ENCODE measurements at places on chromosomes 2 and 18.

DNA sequence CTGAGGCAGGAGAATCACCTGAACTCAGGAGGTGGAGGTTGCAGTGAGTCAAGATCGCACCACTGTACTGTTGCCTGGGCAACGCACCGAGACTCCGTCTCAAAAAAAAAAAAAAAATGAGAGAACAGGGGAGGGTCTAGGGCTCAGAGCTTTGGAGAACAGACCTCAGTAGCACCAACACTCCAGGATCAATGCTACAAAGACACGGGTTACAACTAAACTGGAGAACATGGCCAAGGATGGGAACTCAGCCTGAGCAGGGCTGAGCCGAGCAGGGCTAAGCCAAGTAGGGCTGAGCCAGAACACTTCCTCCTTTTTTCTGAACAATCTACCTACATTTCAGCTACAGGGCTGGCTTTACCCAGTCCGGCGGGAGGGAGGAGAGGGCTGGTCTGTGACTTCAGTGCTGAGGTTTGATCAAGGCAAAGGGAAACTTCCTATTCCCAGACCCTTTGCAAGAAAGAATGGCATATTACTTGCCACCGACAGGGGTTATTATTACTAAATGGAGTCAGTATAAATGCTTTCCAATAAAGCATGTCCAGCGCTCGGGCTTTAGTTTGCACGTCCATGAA is 2.9 kb upstream of the CASP8 start:
- DNase-seq, result no peak

- peak; percentile 89 for DNase-seq
These were observed at the start of gene SPTBN1 for GRCh38 chr2:54455563-54456361. Gene SPTBN1, plus strand, starts transcription at chr2:54456327. Its CDS starts 70,092 bp downstream, at chr2:54526419.

GRCh38 chr2:207416111-207416510 is 113.7 kb upstream of the CREB1 start:
- DNase-seq, result no peak

GRCh38 chr2:172113617-172114016 is 10.9 kb upstream of the DLX2 start:
- DNase-seq, result peak; percentile 55

GRCh38 chr18:35247412-35248249 is 6.8 kb downstream of the ZNF397 start:
- DNase-seq, result no peak

- DNase-seq, result no peak
These were observed 32.3 kb upstream of the NEB start for GRCh38 chr2:151766437-151767153.

- DNase-seq, result no peak
These were observed 62.5 kb downstream of the RHOB start for GRCh38 chr2:20509301-20509769.

DNA sequence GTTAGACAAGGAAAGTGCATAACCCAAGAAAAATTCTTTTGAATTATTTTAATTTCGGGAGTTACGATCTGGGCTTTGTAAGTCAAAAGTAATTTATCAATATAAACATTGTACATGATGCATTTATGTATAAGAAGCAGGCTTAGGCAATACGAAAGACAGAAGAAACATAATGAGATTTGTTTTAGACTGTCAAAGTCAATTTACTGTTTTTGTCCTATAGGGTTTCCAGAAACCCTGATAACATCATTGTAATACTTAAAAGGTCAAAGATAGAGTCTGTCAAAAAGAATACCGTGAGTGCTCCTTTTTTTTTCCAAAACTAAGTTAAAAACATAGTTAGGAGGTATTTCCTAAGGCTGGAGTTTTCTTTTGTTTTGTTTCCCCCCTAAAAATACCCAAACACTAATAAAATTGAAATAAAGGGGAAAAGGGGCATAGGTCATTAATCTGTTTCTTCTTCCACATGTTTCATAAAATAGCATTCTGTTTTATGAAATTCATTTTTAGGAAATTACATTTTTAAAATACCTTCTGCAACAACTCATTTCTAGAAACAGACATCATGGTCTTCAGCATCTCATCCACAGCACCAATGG is 16.1 kb downstream of the C1D start:
- DNase-seq, result no peak

DNA sequence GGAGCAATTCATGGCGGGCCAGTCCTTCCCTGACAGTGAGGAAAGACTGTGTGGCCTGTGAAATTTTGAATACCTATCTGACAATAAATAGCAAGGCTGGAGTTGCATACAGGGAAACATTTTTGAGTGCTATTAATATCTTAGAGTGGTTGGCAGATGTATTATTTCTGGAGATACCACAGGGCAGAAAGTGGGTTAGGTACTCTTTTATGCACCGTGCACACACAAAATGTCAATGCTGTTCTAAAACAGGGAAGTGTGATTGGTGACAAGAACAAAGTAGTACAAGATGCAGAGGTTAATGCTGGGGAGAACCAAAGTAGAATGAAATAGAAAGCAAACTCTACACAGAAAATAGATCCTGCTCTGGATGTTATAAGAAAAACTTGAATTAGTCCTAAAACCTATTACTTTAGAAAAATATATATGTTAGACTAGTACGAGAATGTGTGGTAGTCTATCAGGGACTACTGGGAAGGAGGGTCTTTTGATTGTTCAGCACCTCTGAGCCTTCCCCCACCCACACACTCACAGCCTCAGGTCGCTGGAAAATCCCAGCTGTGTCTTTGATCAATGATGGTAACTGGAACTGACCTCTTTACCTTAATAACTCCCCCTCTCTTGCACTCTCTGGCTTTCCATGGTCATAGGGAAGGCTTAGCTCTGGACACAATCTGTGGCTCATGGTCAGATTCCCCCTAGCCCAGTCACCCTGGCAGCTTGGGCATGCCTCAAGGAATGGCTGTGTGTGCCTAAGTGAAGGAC is 58.2 kb downstream of the SERPINB8 start:
- DNase-seq, result no peak

DNA sequence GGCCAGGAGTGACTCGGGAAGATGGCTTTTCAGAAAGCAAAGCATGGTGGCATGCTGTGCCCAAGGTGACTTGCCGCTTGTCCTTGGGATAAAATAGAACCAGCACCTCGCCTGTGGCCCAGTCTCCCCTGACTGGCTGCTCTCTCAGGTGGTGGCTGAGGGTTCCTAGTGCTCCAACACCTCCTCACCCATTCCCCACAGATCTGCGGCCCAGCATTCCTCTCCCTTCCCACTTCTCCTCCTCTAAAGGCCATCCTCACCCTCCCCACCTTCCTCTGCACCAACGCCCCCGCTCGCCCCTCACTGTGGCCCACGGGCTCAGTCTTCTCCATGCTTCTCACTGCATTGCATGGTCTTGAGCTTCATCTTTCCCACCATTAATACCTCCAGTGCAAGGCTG is 132.4 kb downstream of the PXDN start:
- no peak for DNase-seq

DNA sequence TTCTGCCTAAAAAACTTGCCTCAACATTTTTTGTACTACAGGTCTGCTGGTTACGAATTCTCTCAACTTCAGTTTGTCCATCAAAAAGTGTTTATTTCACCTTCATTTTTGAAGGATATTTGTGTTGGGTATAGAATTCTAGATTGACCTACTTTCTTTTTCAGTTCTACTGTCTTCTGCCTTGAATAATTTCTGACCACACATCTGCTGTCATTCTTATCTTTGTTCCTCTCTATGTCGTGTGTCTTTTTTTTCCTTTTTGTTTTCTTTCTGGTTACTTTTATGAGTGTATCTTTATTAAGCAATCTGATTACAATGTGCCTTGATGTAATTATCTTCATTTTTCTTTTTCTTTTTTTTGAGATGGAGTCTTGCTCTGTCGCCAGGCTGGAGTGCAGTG is 25.3 kb downstream of the ADCY3 start:
- no peak for DNase-seq

GRCh38 chr2:44974064-44974715 is 32.7 kb downstream of the SIX3 start:
- peak; percentile 75 for DNase-seq

DNA sequence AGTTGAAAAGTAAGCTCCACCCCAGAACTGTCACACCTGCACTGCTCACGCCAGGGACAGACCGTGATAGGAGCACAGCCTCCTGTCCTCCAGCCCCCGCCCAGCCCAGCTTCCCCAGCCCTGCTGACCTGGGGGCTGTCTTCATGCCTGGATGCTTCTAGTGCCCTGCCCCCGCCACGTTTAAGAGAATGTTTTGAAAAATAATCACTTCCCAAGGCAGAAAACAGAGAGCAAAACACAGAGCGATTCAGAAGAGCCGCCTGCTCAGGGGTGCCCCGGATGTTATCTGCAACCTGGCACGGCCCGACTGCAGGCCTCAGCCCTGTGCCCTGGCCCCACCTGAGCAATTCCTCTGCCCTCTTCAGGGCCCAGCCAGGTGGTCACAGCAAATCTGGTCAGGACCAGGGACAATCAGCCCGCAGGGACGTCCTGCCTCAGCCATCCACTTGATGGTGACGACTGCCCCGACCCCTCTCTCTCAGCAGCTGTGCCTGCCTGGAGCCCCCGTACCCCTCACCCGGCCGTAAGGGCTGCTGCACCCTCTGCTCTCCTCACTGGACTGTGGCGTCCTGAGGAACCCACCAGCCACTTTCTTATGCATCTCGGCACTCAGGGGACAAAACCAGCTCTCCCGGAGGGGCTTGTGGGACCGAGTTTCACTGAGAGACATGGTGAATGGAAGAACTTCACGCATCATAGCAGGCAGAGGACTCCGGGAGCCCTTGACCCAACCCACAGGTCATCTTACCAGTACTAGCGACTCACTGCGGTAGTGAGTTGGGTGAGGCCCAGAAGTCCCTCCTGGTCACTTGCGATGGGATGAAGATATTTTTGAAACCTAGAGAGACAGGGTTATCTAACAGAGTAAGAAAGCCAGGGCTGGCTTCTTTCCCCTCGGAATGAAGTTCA is 30.2 kb downstream of the ADI1 start:
- no peak for DNase-seq

GRCh38 chr2:127840893-127841292 is 17.1 kb downstream of the POLR2D start:
- no peak for DNase-seq

- DNase-seq, result no peak
These were observed 24.0 kb upstream of the GPC1 start for GRCh38 chr2:240411261-240412160.

DNA sequence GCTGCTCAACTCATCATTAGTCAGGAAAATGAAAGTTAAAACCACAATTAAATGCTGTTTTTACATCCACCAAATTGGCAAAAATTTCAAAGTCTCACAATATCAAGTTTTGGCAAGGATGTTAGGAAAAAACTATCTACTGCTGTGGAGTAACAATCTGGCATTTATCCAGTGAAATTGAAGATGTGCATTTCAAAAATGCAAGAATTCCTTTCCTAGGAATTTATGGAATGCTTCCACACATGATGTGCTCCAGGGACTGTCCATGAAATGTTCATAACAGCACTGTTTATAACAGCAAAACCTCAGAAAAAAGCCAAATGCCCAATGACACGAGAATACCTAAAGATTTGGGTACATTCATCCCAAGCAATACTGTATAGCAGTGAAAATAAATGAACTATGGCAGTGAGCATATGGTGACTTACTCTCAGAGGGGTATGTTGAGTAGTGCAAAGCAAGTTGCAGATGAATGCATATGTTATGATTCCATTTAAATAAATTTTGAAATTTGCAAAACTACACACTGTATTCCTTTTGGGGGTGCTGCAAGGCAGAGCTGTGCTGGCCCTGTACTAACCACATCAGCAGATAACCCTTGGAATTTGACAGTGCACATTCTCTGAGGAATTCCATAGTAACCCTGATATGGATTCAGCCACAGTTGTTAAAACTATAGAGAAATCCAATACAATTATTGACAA is 41.3 kb upstream of the GYPC start:
- peak; percentile 40 for DNase-seq
